ENCODE measurements at places on chromosomes 2 and 18.

DNA sequence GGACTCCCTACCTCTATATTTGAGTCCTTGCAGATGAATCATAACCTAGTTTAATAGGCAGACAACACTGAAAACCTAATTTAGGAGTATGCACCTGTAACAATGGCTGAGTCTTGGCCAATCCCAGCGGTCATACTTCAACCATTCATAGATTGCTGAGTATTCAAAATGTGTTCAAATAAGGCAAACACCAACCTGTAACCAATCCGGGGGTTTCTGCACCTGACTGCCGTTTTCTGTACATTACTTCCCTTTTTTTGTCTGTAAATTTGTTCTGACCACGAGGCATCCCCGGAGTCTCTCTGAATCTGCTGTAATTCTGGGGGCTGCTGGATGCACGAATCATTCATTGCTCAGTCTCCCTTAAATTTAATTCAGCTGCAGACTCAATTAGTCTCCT lies 338.6 kb downstream of the STK39 start:
- DNase-seq: no peak

GRCh38 chr2:201881741-201882140 lies 75.4 kb downstream of the CDK15 start:
- DNase-seq: no peak

DNA sequence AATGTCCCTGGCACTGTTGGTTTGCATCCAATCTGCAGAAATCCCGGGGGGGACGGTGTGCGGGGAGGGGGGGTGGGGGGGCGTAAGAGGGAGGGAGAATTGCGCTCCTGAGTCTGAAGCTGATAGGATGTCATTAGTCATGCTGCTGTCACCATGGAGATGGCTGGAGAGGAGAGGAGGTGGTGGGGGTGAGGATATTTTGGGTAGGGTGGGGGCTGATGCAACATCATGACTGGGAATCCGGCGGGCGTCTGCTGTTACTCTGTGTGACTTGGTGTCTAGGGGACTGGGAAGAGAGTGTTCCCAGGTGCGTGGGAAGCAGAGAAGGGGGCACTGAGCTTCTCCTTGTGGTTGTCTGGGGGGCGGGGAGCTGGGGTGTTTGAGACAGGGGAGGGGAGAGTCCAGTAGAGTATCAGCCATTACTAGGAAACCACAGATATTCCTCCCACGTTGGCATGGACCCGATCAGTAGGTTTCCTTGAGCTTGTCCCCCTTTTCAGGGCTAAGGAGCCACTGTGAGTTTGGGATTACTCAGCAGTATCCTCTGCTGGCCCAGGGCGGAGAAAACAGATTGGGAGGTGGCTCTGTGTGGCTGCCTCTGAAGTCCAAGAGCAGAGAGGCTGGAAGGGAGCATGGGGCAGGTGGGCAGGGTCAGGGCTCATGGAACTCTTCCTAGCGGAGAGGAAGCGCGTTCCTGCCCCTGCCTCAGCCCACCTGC lies 18.9 kb downstream of the TET3 start:
- no peak for DNase-seq

GRCh38 chr2:105237045-105237765 lies 4.3 kb upstream of the GPR45 start:
- DNase-seq: no peak

DNA sequence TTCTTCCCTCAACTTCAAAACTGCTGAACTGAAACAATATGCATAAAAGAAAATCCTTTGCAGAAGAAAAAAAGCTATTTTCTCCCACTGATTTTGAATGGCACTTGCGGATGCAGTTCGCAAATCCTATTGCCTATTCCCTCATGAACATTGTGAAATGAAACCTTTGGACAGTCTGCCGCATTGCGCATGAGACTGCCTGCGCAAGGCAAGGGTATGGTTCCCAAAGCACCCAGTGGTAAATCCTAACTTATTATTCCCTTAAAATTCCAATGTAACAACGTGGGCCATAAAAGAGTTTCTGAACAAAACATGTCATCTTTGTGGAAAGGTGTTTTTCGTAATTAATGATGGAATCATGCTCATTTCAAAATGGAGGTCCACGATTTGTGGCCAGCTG lies 8.4 kb downstream of the HOXD8 start:
- DNase-seq: no peak

GRCh38 chr2:160268151-160268781 lies 68.2 kb upstream of the ITGB6 start:
- no peak for DNase-seq

- DNase-seq: peak; percentile 36
These were observed 89.6 kb upstream of the CCDC68 start for GRCh38 chr18:55048892-55049291.

DNA sequence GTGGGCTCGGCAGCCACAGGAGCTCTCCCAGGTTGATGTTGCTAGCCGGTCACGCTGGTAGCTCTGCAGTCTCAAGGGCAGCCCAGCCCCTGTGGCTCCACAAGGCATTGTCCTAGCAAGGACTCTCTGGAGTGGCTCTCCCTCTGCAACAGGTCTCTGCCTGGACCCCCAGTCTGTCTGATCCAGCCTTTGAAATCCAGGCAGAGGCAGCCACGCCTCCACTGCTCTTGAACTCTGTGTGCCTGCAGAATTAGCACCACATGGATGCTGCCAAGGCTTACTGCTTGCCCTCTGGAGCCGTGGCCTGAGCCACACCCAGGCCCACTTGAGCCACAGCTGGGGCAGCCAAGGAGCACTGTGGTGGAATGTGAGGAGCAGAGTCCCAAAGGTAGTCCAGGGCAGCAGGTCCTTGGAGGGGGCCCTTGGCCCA lies 43.0 kb upstream of the FAHD2A start:
- no peak for DNase-seq

Measured in ACHN (cell line).